ENCODE measurements at places on chromosomes 1 and 21.

GRCh38 chr1:153099461-153100045, 5.2 kb upstream of the SPRR2E start:
- DNase-seq: no peak

- no peak for DNase-seq
Measured at GRCh38 chr1:201942129-201942495, 4.2 kb downstream of the LMOD1 start.

DNA sequence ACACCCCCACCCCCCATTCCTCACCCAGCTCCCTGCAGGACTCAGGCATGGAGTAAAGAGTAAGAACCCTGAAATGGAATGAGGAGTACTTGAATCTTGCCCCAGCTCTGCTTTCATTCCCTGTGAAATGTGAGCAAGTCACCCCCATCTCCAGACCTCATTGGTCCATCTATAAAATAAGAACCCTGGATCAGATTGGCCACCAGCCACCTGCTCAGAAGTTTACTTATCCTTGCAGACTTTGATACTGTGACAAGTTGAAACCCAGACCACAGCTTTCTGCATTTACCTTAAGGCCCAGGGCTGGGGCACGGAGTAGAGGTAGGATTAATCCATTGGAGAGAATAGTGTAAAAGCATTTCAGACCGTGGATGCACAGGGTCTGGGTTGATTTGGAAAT, 2.2 kb downstream of the KISS1 start:
- DNase-seq: no peak

DNA sequence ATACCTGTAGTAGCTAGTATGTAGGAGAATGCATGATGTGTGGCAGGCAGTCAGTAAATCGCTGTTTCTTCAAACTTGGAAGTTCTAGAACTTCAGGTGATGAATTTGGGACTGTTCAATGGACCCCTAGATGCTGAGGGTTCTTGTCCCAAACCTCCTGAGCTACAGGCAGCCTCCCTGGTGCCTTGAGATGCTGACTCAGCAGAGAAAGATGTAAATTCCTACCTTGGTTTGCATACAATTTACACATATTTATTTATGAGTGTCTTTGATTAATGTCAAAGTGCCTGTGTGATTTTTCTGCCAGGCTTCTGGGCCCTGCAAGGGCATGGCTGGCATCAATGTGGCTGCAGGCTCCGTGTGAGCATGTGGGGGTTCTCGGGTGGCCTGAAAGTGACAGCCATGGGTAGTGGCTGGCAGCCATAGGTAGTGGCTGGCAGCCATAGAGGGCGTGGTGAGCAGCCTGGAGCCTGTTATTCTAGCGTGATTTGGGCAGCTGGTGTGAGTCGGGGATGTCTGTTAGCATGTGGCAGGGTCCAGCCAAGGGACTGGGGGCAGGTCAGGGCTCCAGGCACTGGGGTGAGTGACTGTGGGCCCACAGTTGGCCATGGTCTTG, 13.2 kb upstream of the POU3F1 start:
- DNase-seq: no peak

GRCh38 chr21:15557925-15558324, 171.9 kb upstream of the USP25 start:
- no peak for DNase-seq
